ENCODE measurements at places on chromosomes 5 and 9.

DNA sequence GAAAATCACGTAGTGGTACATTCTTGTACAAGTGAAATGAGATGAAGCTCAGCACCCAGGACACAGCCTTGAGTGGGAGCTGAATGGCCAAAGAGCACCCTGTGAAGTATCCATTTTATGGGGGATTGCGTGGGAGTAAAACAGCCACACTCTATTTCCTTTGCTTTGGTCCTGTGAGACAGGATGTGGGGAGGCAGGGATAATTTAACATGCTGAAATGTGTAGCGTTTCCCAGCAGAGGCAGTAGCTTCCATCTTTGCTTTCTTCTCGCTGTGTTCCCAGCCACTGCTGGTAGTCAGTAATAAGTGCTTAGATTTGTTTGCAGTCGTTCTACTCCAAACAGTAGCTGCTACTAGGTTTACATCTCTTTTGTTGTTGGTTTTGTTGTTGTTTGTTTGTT is 4.4 kb downstream of the IL31RA start:
- no peak for DNase-seq

DNA sequence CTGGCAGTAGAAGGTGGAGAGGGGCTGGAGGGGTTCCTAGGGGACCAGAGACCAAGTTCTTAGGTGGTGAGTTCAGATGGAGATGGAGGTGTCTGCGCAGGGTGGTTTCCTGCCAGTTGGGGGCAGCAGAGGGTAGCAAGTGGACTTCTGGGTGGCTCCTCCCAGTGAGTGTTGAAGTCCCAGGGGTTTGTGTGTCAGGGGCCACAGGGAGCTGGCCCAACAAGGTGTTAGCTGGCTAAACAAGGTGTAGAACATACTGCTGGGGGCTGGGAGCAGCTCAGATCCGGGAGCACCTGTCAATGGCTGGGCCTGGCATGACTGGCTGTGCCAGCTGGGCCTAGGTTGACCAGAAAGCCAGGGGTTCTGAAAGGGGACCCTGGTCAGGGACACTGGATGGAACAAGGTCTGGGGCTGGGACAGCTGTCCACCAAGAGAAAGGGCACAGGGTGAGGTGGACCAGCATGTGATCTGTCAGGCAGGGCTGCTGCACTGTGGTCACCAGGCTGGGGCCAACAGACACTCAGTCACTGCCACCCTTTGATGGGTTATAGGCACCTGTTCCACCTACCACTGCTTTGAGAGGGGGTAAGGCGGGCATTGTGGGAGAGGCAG is 35.6 kb downstream of the DAB2IP start:
- DNase-seq = peak; percentile 78

DNA sequence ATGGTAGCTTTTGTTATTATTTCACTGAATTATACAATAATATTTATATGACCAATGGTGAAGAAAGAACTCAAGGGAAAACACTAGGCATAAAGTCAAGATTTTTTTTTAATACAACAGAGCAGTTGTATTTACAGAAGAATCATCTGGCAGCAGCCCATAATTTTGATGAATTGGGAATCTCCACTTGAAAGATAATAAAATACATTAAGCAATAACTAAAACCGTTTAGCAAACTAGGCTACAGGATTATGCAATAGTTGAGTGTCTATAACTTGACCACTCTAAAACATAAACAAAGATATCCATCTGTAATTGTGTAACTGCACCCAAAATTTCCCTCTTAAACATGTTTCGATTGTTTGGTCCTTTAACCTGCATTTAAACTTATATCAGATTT is 80.8 kb downstream of the SNCAIP start:
- DNase-seq = no peak

DNA sequence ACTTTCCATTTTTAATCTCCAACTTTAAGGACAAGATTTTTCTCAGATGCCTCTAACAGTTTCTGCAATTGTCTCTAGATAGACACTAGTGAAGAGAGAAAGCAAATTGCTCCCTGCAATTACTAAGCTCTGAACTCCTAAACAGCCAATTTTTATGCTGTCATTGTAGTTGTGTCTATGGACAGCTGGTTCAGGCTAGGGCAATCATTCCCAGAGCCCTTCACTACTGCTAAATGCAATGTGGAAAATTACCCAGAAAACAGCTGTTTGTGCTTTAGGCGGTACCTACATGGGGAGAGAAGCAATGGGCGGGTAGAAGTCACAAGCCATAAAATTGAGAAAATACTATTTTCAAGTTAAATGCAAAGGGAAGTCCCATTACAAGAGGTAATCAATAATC is 211.6 kb downstream of the SPOCK1 start:
- DNase-seq = no peak

DNA sequence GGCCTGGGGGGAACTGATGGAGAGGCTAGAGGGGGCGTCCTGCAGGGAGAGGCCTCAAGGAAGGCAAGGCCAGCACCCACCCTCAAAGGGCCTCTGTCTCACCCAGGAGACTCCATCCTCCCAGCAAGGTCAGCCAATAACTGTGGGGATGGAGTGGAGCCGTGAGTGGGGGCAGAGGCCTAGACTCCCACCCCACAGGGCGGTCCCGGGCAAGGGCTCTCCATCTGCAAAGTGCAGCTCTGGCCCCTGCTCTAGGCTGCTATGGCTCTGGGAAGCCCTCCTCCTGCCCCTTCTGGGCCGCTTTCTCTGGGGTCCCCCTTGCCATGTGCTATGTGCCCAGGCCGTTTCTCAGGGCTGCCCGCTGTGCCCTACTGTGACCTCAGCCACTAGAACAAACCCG is 14.0 kb downstream of the FPGS start:
- no peak for DNase-seq

GRCh38 chr5:146313027-146313426 is 25.6 kb upstream of the POU4F3 start:
- no peak for DNase-seq

DNA sequence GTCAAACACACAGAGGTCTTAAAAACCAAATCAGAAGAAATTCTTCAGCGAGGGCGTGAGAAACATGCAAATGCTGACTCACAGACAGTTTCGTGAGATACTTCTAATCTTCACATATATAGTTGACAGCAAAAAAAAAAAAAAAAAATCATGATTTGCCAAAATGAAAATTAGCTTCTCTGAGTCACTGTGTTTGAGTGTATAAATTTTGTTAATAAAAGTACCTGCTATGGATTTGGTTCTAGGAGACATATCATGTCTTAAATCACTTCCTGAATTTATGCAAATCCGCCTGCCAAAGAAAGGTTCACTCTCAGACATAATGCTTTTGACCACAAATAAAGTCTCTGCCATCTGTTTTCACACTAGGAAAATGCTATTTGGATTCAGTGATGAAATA is 114.3 kb downstream of the SLC1A3 start:
- DNase-seq = no peak

GRCh38 chr5:140647042-140647419 is 399 bp downstream of the NDUFA2 start:
- DNase-seq = no peak

DNA sequence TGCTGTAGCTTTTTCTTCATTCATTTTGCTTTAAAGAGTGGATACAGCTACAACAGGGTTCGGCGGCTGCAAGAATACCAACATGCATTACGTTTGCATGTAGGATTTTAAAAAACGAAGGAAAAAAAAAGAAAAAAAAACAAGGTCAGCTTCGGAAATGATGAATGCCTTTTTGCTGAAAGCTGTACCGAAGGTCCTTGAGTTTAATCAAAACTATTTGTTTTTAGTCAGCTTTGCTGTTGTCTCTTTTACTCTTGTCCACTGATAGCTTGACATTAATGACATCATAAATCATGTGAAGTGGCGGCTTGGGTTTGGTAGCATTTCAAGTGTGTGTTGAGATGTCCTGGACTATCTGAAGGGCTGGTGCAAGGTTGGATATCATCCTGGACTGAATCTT is 779.1 kb downstream of the NR2F1-AS1 start:
- DNase-seq = no peak

GRCh38 chr9:81394881-81395675 is 294.3 kb downstream of the TLE1 start:
- no peak for DNase-seq

DNA sequence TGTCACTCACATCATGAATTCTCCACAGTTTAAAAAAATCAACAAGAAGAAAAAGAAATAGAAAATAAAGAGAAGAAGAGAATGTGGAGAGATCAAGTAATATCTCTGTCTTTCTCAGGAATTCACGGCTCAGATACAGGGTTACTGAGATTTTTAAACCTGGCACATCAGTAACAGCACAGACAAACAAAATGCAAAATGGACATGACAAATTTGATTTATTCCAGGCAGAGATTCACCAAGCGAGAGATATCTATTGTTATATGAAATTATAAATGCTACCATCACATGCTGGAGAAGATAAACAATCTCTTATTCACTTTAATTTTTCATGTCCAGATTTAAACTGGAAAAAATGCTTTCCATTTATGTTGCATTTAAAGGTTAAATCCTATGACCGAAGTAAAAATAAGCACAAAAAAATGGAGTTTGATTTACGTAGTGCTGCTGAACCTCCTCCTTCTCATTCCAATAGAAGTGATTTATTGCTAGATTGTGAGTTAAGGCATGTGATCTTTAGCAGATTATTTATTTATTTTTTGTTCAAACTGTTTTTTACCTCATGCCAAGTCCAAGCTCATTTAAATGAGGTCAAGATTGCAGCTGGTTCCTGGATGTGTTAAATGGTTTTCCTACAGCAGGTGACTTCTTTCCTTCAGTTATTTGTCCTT is 926.4 kb downstream of the MAT2B start:
- DNase-seq = no peak

- DNase-seq = peak; percentile 5
Observed at GRCh38 chr5:106875591-106876297, 795.0 kb downstream of the EFNA5 start.

DNA sequence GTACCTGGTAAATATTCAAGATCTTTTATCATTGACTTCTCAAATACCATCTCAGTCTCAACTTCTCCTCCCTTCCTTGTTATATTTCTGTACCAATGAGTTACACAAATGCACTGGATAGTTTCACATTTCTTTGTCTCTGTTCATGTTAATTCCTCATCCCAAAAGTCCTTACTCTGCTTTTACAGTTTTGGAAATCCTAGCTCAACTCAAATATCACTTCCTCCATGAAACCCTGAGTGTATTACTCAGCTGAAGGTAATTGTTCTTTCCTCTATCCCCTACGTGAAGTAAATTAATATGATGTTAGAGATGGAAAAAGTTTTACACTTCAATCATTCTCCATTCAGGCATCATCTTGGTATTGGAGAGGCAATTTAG is 241.5 kb downstream of the TLE4 start:
- no peak for DNase-seq

DNA sequence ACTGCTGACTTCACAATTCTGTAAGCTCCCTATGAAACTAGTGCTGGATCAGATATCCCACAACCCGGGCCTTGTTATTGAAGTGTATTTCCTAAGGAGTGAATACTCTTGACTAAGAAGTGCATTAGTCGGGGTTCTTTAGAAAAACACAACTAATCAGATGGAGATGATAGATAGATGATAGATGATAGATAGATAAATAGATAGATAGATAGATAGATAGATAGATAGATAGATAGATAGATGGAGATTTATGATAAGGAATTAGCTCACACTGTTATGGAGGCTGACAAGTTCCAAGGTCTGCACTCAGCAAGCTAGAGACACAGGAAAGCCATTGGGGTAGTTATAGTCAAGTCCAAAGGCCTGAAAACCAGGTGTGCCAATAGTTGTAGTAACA is 214.6 kb upstream of the COX7C start:
- DNase-seq = no peak

- DNase-seq = no peak
Observed at GRCh38 chr5:181259974-181260719, 796 bp downstream of the TRIM52 start.

DNA sequence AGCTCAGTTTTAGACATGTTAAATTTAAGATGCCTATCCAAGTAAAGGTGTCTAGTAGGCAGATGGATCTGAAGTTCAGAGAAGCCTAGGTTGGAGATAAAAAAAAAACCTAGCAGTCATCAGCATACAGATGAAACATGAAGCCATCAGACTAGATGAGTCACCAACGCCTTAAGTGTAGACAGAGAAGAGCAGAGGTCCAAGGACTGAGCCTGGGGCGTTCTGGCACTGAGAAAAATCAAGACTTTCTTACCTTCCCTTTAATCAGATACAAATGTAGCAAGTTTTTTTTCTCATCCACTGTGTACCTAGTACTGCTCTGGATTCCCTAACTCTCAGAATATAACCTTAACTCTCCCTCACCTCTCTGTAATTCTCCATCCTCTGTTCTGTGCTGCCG is 97.3 kb downstream of the SIL1 start:
- DNase-seq = no peak

- DNase-seq = no peak
Observed at GRCh38 chr5:38023371-38023770, 183.5 kb upstream of the GDNF start.

DNA sequence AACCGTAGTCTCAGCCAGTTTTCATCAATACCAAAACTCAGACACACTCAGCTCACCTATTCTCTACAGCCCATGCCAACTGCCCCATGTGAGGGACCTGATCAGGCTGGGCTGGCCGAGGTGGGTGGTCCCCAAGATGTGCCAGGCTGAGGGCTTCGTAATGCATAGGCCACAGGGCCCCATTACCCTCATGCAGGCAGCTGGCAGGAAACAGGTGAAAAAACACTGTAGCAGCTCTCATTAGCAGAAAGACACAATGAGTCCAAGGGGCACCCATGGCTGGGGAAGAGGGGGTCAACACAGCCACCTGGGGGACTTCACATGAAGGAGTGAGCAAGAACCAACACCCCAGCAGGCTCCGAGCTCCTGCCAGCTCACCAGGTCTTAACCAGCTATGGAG is 8.2 kb downstream of the IPPK start:
- no peak for DNase-seq

- no peak for DNase-seq
Observed at GRCh38 chr5:33161421-33161820, 279.3 kb upstream of the TARS1 start.

DNA sequence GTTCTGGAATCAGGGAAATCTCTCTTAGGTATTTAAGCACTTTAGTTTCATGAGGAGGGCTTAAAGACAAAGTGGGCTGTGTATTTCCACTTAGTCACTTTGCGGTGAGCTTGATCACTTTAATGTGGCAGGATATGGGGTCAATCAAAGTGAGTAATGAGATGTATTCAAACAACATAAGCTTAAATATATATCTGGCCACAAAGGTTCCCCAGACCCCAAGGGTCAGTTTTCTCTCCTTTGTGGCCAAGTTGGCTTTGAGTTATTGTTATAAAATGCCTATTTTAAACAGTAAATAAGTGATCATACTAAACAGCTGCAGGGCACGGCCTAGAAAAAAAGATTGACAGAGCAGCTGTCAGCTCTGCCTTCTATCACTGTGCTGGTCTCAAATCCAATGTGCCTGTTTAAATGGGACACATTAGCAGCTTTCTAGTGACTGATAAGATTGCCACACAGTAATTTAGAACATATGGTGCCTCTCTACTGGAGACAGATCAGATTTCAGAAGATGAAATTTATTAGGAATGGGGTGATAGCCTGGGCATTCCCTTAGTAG is 363.9 kb downstream of the AGTPBP1 start:
- DNase-seq = peak; percentile 3

DNA sequence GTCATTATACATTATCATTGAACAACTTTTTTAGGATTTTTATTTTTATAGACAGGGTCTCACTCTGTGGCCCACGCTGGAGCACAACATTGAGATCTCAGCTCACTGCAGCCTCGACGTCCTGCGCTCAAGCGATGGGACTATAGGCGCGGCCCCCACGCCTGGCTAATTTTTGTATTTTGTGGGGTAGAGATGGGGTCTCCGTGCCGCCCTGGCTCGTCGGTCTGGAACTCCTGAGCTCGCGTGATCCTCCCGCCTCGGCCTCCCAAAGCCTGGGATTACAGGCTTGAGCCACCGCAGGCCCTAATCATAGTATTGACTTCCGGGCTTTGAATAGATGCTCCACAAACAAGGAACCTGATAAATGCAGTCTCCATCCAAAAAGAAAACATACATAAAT is 1.4 kb upstream of the EDF1 start:
- DNase-seq = no peak

- no peak for DNase-seq
Observed at GRCh38 chr9:15386465-15386864, 36.2 kb upstream of the SNAPC3 start.

Measured in activated naive CD8-positive, alpha-beta T cell treated with anti-CD3 and anti-CD28 coated beads, Interleukin-2, amount 50 U/mL, for 24 hours (primary cell).